ENCODE measurements at places on chromosomes 3 and 15.

DNA sequence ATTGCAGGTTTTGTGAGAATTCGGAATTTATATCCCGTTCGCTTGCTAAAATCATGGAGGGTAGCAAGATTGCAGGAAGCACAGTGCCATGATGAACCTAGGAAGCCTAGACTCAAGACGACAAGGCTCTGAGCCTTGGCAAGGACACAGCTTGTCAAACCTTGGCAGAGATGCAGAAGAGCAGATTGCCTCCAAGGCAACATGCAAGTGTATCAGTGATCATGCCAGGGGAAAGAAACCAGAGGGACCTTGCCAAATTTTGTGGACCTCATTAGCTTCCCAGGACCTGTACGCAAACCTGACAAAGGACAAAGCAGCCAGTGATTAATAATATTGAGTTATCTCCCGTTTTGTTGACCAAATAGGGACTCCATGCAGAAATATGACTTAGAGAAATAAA lies 159.7 kb downstream of the GOLIM4 start:
- no peak for DNase-seq

DNA sequence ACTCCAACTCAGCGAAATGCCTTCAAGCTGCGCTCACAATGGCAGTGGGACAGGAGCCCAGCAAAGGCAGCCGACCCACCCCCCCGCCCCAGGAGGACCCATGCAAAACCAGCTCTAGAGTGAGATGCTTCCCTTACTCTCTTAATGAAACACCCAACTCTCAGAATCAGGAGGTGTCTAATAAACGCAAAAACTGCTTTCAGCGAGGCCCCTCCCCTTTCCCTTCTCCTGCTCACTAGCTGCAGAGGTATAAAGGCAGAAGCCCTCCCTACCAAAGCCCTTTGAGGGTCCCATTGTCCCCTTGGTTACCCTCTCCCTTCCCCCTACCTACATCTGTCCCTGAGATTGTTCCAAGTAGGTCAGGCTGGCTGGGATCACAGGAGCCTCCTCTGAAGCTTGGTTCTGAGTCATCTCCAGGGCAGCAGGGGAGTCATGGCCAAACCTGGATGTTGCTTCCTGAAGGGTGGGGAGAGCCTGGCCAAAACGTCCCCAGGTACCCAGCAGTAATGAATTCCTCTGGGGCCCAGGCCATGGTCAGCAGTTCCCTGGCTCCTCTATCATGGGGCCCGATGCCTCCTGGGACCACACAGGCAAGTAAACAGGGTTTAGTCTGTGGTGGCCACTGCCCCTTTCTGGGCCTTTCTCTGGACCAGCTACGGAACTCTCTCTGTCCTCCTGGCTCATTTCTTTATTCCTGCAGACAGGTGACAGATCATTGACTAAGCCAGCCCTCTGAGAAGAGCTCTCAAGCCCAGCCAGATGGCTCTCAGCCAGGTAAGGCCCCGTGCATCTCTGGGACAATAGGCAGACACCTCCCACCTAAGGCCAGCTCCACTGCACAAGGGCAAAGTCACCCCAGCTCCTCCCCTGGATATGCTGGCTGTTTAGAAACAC lies 8.6 kb downstream of the KLHL25 start:
- peak; percentile 50 for DNase-seq

DNA sequence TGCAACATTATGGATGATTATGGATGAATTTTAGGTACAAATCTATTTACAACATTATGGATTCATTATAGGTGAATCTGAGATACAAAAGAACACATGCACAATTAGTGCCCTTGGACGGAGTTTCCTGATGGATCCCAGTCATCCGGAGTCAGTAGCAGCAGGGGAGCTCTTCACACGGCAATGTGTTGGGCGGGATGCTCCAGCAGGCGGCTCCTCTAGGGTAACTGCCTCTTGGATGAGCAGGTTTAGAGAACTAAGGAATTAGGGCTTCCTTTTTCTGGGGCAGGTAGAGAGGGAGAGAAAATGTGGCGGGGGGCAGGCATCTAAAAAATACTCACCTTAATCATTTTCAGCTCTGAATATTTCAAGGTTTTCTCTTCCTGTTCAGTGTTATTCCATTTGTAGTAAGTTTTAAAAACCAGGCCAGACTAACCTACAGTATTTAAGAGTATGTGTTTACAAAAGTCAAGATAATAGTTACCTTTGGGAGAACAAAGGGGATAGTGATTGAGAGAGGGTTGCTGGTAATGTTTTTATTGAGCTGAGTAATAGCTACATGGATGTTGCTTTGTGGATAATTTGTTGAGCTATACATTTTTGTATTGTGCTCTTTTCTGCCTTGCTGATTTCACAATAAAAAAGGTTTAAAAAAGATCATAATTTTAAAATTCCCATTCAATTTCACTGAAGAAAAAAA lies 27.4 kb upstream of the GOLM2 start:
- DNase-seq: no peak

DNA sequence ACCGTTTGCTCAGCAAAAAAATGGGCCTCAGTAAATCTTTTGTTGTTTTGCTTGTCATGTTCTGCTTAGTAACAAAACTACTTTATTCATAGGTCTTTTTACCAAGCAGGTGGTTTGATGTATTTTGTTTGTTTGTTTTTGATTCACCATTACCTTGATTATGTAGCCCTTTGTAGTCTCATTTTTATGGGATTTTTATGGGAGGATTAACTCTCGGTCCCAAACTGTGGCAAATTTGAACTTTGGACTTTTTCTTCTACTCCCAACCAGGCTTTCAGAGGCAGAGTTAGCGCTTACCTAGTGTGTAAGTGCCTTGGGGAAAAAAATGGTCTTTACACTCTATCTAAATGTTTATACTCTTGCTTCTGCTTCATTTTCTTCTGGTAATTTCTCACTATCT lies 276.7 kb upstream of the POU1F1 start:
- DNase-seq: no peak

- DNase-seq: no peak
These were observed 33.6 kb upstream of the APH1B start for GRCh38 chr15:63243776-63244175.

- peak; percentile 71 for DNase-seq
These were observed 64.0 kb upstream of the C15orf61 start for GRCh38 chr15:67456677-67457529.

DNA sequence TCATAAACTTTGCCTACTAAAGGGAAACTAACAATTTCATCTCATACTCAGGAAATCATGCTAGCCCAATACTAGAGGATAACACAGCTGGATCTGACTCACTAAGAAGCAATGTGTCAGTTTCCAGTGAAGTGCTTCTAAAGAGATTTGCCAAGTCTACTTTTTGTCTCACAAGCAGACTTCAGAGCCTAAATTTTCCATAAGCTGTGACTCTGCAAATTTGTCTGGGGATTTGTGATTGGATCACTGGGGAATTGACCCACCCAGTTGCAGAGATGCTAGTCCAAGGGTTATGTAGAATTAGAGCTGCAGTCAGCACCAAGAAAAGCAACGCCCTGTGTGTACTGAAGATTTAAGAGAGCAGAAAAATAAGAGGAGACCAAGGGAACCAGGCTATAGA lies 647.1 kb downstream of the NTRK3 start:
- peak; percentile 85 for DNase-seq

DNA sequence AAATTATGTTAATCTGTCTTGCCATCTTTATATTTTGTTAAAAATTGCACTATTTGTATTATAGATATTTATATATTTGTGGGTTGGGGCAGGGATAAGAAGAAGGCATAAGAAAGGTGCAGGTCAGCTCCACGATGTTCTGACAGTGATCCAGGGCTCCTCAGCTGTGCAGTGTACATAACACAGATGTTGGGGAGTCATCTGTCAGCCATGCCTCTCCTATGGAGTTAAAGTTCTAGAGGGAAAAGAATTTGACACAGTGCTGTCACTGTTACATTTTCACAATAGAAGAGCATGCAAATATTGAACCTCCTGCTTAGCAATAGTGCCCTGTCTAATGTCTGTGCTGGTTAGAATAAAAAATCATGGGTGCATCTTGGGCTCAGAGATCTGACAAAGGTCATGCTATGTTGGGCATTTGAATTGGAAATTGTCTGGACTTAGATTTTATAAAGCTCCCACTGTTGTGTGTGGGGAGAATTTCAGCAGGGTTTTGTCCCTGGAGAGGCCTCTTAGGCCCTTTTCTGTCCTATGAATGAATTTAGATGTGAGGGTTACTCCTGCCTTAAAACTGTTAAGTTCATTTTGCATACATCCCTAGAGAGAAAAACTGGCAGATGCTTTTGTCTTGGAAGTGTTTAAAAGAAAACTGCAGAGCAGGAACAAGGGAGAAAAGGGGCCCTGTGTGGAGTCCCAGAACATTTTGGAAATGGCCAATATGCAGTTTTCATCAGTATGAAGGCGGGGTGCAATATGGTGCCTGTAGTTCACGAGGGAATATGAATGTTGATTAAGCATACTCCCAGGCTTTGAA lies 20.4 kb downstream of the CDIN1 start:
- no peak for DNase-seq

GRCh38 chr15:29570948-29571791 lies 251.1 kb downstream of the TJP1 start:
- DNase-seq: no peak

GRCh38 chr3:115843206-115843605 lies 219.9 kb downstream of the GAP43 start:
- no peak for DNase-seq

- DNase-seq: no peak
These were observed 450.2 kb downstream of the RBMS3 start for GRCh38 chr3:29731050-29731449.

DNA sequence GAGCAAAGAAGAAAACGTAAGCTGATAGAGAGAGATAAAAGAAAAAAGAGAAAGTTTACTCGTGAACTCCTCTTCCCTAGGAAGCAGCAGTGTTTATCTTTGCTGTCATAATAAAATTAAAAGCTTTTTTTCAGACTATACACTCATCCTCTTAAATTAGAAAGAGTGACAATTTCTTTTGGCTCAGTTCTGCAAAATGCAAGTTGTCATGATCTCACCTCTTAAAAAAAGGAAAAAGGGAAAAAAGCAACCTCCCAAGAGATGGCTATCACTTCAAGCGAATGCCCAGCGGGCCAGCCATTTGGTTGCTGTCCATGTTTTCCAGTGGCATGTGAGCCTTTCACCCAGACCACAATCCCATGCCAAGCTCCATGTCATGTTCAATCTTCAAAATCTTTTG lies 7.0 kb upstream of the THBS1 start:
- DNase-seq: peak; percentile 21

- DNase-seq: no peak
These were observed 23.0 kb downstream of the NMNAT3 start for GRCh38 chr3:139654637-139655365.

- no peak for DNase-seq
These were observed 120.1 kb downstream of the VGLL4 start for GRCh38 chr3:11523572-11524101.

GRCh38 chr3:177615015-177615414 lies 417.7 kb upstream of the TBL1XR1 start:
- DNase-seq: peak; percentile 70

DNA sequence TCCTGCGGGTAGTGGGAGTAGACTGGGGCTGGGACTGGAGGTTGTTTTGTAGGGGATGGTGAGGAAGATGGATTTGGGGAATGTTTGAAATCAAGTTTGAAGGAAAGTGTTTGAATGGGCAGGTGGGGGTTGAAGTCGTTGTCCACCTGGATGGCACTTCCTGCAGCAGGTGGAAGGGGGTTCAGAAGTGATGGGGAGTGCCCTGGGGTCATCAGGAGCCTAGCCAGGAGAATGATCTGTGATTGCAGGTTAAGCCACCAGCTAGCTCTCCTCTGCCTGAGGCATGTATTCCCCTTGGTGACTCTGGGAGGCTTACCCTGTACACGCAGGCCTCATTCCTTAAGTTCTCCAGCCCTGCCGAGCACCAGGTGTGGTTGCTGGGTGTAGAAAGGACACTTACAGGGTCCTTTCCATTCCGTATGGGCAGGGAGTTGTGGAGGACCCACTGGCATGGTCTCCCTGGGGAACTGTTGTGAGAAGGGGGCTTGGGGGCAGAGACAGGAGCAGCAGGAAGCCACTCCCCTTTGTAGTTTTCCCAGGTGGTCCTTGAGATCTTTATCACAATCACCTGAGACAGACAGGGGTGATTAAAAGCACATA lies 19.9 kb upstream of the EXOG start:
- DNase-seq: no peak

GRCh38 chr3:197482001-197482400 lies 73.8 kb downstream of the BDH1 start:
- peak; percentile 45 for DNase-seq

- DNase-seq: no peak
These were observed 12.6 kb downstream of the IL12A start for GRCh38 chr3:160001148-160001760.

Measured in EL (cell line).